T-helper 2 cell treated with Interferon-gamma antibody and Interleukin-4, amounts not matched to agents 100 ng/mL and 5 ng/mL, for 36 hours (primary cell): ENCODE measurements at places on chromosomes 5 and 9. TPM values are rescaled to one million over a fixed set of nuclear protein-coding genes. Genes with fewer than 3 reads are reported as not detected.

PCDHGA1 gene
- total RNA-seq, result 0.09 TPM in 2 replicates

QRFP gene
- total RNA-seq, result not detected in 2 replicates

MAP1B gene
- total RNA-seq, result 0.09 and 0.36 TPM in 2 replicates

ADAMTS12 gene
- not detected in 2 replicates for total RNA-seq

PTGES gene
- total RNA-seq, result 0.09 TPM in 1 of 2 replicates, not detected in the other
